ENCODE measurements at places on chromosomes 7 and 10.

DNA sequence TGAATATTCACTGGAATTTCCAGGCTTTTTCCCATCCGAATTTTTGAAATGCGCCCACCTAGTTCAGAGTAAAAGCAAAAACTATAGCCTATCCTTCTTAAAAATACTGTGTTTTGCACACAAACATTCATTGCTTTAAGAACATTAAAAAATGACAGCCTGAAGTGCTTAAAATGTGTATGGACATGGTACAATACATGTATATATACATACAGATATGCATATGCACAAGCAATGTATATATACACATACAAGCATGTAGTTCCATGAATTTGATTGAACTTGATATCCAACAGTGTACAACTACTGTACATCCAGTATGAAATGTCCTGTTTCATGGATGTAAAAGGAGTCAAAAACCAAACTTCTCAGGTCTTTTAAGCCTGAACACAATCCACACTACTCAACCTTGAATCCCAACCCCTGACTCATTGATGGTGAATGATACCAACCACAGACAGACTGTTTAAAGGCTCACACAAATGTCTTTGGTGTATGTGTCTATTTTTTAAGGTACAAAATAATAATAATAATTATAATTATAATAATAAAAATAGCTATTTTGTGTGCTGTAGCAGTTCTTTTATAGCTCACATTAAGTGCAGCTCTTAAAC lies 14.8 kb downstream of the INHBA start:
- no peak for DNase-seq

DNA sequence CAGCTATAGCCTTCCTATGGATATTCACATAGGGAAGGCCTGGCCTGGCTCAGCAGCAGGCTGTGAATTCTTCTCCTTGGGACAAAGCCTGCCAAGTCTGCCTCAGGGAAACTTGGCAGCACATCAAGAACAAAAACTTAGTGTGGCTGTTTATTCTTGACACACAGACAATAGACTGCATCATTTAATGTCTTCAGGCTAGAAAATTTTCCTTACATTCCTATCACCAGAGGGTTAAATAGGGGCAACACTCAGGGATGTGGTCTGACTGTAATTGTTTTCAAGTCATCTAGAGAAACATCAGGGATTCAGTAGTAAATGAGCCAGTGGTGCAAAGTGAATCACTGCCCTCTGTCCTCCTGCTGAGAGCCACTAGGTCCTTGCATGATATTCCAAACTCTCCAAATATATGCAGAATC lies 137.3 kb downstream of the SEMA3C start:
- DNase-seq: no peak

DNA sequence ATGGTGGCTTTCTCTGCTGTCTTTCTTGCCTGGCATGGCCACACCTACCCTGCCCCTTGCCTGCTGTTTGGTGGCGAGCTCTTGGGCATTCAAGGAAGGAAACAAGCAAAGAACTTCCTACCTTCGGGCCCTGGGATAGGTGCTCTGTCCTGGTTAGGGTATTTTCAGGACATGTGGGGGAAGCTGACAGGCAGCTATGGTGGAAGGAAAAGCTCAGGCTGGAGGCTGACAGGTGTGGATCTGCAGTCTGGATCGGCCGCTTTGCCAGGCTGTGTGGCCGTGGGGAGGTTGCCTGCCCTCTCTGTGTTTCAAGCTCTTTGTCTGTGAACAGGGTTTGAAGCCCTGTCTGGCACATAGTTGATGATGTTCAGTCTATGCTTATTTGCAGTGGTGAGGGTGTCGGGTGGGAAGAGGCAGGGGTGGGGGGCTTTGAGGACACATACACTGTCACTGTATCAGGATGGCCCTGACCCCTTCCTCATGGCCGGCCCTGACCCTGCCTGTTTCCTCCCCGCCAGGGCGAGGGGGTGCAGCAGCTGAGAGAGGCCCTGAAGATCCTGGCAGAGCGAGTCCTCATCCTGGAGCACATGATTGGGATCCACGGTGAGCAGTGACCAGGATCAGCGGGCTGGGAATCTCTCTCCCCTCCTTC lies 73.7 kb downstream of the MYL10 start:
- DNase-seq: no peak

DNA sequence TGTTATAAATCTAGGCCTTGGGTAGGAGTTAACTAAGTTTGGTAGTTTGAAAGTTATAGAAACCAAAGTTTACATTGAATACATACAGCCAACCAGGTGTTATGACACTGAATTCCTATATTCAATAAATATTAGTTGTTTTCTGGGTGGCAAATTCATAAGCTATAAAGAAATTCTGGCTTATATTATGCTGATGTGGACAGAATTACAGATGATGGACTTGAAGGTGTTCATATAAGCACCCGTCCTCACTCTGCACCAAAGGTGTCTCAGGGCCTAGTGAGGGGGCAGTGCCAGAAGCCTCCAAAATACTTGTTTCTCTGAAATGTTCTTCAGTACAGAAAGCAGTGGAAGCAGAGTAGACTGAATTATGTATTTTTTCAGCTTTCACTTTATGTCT lies 973.0 kb downstream of the CNTNAP2 start:
- no peak for DNase-seq

DNA sequence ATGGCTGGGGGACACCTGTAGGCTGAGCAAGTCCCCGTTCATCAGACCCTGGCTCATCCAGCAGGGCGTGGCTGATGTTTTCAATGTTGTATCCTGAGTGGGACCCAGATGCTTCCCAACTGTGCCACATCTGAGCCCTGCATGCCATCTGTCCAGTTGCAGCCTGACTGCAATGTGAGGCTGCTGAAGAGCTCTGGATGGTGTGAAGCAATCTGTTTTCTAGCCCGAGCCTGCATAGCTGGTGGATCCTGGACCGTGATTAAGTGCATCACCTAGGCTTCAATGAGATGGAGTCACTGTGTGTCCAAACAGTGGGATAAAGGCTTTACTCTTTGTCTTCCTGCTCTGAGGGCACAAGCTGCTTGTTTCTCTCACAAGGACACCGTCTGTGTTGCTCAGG lies 99.8 kb downstream of the TCF7L2 start:
- no peak for DNase-seq

DNA sequence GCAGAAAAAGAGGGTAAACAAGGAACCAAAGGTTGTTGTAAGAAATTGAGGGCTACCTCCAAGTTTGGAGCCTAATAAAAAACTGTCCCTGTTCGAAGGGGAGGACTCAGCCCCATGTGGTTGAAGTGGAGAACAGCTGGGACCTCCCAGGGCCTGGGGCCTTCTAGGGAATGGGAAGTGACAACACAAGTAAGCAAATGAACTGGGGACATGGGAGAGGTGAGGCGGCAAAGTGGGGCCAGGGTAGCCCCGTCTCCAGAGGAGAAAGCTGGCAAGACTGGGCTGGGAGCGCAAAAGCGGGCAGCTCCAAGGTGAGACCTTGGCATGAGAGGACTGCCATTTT lies 198.1 kb downstream of the ZNF438 start:
- DNase-seq: no peak

DNA sequence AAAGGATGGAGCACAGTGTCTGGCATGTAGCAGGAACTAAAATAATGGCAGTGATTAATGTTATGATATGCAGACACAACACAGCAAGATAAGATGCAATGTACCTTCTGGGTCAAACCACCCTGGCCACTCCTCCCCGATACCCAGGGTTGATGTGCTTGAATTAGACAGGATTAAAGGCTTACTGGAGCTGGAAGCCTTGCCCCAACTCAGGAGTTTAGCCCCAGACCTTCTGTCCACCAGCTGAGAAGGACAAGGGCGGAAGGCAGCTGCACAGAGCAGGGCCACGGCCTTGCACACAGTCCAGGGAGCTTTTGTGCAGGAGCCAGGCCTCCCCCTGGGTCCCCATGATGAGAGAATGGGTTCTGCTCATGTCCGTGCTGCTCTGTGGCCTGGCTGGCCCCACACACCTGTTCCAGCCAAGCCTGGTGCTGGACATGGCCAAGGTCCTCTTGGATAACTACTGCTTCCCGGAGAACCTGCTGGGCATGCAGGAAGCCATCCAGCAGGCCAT lies at the start of gene RBP3:
Gene RBP3 (plus strand): TSS at position 226 of the 514 bp plus-strand sequence. CDS start 122 bp downstream, at position 348.
- no peak for DNase-seq

DNA sequence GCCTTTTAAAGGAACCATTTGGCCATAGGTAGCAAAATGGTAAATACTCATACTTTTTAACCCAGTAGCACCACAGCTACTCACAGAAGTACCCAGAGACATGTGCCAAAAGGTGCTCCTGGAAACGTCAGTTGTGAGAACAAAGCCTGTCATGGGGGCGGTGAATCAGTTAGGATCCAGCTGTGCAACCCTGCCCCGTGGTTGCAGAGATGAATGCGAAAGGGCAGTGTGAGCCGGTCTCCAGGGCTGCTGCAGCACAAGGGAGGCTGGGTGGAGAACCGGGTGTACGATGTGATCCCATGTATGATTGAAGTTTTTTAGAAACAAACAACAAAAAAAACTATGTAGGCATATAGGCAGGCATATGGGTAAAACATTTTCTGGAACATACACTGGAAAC lies 1.3 kb upstream of the LRRC18 start:
- DNase-seq: no peak

- DNase-seq: no peak
Observed at GRCh38 chr10:52257692-52258075, 56.4 kb upstream of the DKK1 start.
